ENCODE measurements at places on chromosomes 1 and 21. TPM values are rescaled to one million over a fixed set of nuclear protein-coding genes. Genes with fewer than 3 reads are reported as not detected.

DNA sequence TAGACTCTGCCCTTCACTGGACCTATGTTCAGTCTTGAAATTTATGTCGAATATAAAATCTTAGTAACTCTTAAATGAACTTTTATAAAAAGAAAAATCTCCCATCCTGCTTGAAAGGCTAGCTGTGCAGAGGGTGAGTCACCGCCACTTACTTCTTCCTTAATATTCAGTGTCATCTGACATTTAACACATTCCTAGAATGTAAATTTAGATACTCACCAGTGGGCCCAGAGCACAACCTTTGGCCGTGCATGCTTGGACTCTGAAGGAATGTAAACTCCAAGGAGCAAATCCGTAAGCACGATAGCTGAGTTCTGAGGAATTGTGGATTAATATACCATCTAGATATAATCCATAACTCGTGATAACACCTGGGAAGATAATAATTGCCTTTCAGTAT lies 403.3 kb downstream of the KCTD3 start:
- H3K27me3 ChIP-seq: no peaks in the 10 kb centered on the region
- no peak overlapping the region for H3K4me3 ChIP-seq
- H3K36me3 ChIP-seq: no peaks in the 10 kb centered on the region
- no peak for DNase-seq
- peaks cover 17% of the 10 kb centered on the region for H3K4me1 ChIP-seq

- H3K4me1 ChIP-seq: no peaks in the 10 kb centered on the region
- no peak overlapping the region for H3K27ac ChIP-seq
- no peaks in the 10 kb centered on the region for H3K36me3 ChIP-seq
- H3K27me3 ChIP-seq: no peaks in the 10 kb centered on the region
These were observed 92.3 kb upstream of the NBPF6 start for GRCh38 chr1:108357802-108358201.

GRCh38 chr1:61158591-61158990 lies 76.2 kb downstream of the NFIA start:
- no peaks in the 10 kb centered on the region for H3K36me3 ChIP-seq
- H3K4me1 ChIP-seq: peaks cover 49% of the 10 kb centered on the region
- H3K27ac ChIP-seq: no peak overlapping the region

- no peaks in the 10 kb centered on the region for H3K27me3 ChIP-seq
- peaks cover under 1% of the 10 kb centered on the region for H3K36me3 ChIP-seq
- H3K4me3 ChIP-seq: no peak overlapping the region
- peaks cover 100% of the 10 kb centered on the region for H3K4me1 ChIP-seq
- H3K27ac ChIP-seq: peak overlapping the region; percentile 35
- DNase-seq: no peak
These were observed 57.6 kb downstream of the SPSB1 start for GRCh38 chr1:9350013-9350908.

GRCh38 chr1:112651205-112651604 lies 23.3 kb upstream of the MOV10 start:
- DNase-seq: no peak
- H3K4me3 ChIP-seq: no peak overlapping the region
- no peaks in the 10 kb centered on the region for H3K4me1 ChIP-seq
- H3K36me3 ChIP-seq: no peaks in the 10 kb centered on the region
- no peaks in the 10 kb centered on the region for H3K27me3 ChIP-seq

GRCh38 chr1:77120950-77121349 lies 98.3 kb downstream of the PIGK start:
- no peaks in the 10 kb centered on the region for H3K36me3 ChIP-seq
- H3K4me3 ChIP-seq: no peak overlapping the region
- H3K27ac ChIP-seq: no peak overlapping the region
- H3K4me1 ChIP-seq: no peaks in the 10 kb centered on the region
- DNase-seq: no peak

GRCh38 chr1:76083189-76083588 lies 8.6 kb downstream of the ST6GALNAC3 start:
- peaks cover 22% of the 10 kb centered on the region for H3K4me1 ChIP-seq
- no peak overlapping the region for H3K27ac ChIP-seq
- no peak overlapping the region for H3K4me3 ChIP-seq
- H3K27me3 ChIP-seq: no peaks in the 10 kb centered on the region

GRCh38 chr21:32645261-32646182 lies 33.3 kb upstream of the CFAP298 start:
- peaks cover 81% of the 10 kb centered on the region for H3K36me3 ChIP-seq
- no peak overlapping the region for H3K27ac ChIP-seq
- no peak overlapping the region for H3K4me3 ChIP-seq
- H3K4me1 ChIP-seq: no peaks in the 10 kb centered on the region
- H3K27me3 ChIP-seq: no peaks in the 10 kb centered on the region
- no peak for DNase-seq

DNA sequence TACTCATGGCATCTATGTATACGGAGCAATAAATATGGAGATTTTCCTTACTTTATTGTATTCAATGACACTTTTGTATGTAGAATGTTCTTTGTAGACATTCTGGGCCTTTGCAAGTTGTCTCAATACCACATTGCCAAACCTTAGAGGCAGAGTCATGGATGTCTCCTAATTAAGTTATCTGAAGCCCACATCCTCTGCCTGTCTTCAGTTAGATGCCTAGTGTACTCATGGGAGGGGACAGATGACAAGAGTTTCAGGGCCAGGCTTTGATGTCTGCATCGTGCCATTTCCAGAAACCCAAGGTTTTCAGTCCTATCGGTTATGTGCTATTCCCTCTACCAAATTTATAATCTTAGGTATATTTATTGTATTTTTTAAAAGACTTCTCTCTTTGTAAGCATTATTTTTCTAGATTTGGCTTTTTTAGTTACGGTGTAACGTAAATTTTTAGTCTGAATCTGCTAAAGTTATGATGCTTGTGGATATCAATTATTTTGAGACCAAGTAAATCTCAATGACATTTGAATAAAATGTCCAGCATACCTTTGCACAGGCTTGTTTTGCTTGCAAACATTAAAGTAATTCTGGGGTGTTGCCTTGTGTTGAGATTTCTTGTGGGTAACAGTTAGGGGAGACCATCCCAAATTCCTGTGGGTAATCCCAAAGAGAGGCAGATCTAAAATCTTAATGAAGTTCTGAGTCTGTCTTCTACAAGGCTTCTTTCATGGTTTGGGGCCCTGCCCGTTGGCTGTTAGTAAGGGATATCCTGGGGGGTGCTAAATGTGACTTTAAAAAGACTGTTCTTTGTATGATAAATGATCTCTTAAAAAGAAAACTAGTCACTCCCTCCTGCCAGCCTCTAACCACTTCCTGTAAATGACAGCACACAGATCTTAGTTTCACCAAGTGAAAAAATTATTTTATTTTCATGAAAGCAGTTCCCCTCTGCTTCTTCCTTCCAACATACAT lies 8.0 kb upstream of the MACF1 start:
- H3K4me1 ChIP-seq: peaks cover 35% of the 10 kb centered on the region
- no peak for DNase-seq
- no peaks in the 10 kb centered on the region for H3K36me3 ChIP-seq
- peak overlapping the region; percentile 93 for H3K27ac ChIP-seq
- H3K27me3 ChIP-seq: no peaks in the 10 kb centered on the region

GRCh38 chr21:16437586-16437985 lies 707.8 kb downstream of the USP25 start:
- no peak for DNase-seq
- H3K4me1 ChIP-seq: no peaks in the 10 kb centered on the region
- H3K4me3 ChIP-seq: no peak overlapping the region
- H3K36me3 ChIP-seq: no peaks in the 10 kb centered on the region
- no peak overlapping the region for H3K27ac ChIP-seq
- no peaks in the 10 kb centered on the region for H3K27me3 ChIP-seq

DNA sequence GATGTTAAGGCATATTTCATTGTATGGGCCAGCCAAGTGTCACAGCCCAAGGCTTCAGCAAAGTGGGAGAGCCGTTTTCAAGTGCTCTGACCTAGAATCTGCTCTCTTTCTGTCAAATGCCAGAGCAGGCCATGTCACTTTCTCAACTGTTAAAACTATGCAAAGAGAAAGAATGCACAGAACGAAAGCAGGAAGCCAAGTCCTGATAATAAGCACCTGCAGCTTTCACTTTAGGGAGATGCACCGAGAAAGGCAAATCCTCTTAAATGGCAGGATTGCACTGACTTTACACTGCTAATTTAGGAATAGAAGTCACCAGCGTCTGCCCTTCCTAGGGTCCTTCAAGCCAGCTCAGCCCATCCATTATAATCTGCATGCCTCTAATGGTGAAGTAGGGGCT lies 49.2 kb upstream of the NTPCR start:
- DNase-seq: no peak
- no peak overlapping the region for H3K27ac ChIP-seq
- H3K4me3 ChIP-seq: no peak overlapping the region
- H3K36me3 ChIP-seq: no peaks in the 10 kb centered on the region

- no peaks in the 10 kb centered on the region for H3K36me3 ChIP-seq
- no peak overlapping the region for H3K4me3 ChIP-seq
- H3K4me1 ChIP-seq: no peaks in the 10 kb centered on the region
- H3K27ac ChIP-seq: no peak overlapping the region
- DNase-seq: no peak
These were observed 451.5 kb upstream of the ADAMTS5 start for GRCh38 chr21:27418346-27418745.

- H3K27me3 ChIP-seq: no peaks in the 10 kb centered on the region
- no peaks in the 10 kb centered on the region for H3K36me3 ChIP-seq
- H3K4me3 ChIP-seq: no peak overlapping the region
- no peak for DNase-seq
- no peak overlapping the region for H3K27ac ChIP-seq
These were observed 141.3 kb upstream of the ADAMTS5 start for GRCh38 chr21:27108228-27108627.

- H3K36me3 ChIP-seq: no peaks in the 10 kb centered on the region
- H3K4me1 ChIP-seq: peaks cover 14% of the 10 kb centered on the region
- H3K27me3 ChIP-seq: no peaks in the 10 kb centered on the region
- no peak overlapping the region for H3K4me3 ChIP-seq
- DNase-seq: no peak
These were observed 74.6 kb upstream of the TENT5C start for GRCh38 chr1:117531222-117531621.

DNA sequence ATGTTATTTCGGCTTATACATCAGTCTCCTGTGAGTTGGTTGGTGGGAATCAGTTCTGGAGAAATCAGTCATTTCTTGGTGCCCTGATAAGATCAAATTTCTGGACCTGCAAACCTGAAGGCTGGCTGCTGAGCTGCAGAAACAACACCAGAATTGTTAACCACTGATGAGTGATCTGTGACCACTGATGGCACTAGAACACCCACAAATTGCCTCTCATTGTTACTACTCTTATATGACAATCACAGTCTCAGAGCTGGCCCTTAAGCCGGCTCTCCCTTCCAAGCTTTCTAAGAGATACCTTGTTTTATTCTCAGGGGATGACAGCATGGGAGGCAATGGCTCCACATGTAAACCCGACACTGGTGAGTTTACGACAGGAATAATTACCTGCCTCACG lies 1.9 kb downstream of the C1orf162 start:
- peak; percentile 39 for DNase-seq
- H3K27me3 ChIP-seq: no peaks in the 10 kb centered on the region
- H3K4me3 ChIP-seq: peak overlapping the region; percentile 32

GRCh38 chr1:79082233-79082632 lies 75.7 kb upstream of the ADGRL4 start:
- H3K27ac ChIP-seq: no peak overlapping the region
- no peak for DNase-seq
- no peaks in the 10 kb centered on the region for H3K27me3 ChIP-seq
- no peaks in the 10 kb centered on the region for H3K4me1 ChIP-seq

DNA sequence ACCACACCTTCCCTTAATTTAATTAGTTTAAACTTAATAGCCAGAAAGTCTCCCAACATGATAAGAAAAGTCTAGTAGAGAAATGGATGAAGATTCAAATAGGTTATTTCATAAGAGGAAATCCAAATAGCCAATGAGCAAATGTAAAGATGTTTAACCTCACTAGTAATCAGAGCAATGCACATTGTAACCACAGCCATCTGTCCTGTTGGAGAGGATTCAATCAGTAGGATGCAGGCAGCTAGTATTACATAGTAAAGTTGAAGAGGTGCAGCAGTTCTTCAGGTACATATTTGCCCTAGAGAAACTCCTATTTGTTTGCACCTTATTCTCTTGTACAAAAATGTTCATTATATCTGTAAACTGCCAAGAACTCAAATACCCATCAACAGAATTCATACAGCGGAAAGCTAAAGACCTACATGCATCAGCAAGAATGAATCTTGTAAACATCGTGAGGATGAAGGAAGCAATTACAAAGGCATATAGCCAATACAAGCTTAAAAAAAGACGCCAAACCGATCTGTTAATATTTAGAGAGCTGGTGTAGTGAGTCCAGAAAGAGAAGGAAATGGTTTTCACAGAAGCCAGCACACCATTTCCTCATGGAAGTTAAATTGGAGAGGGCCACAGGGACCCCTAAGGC lies 27.9 kb downstream of the DIP2A start:
- DNase-seq: no peak
- no peaks in the 10 kb centered on the region for H3K4me1 ChIP-seq
- H3K36me3 ChIP-seq: peaks cover 13% of the 10 kb centered on the region
- H3K4me3 ChIP-seq: no peak overlapping the region
- no peaks in the 10 kb centered on the region for H3K27me3 ChIP-seq
- H3K27ac ChIP-seq: no peak overlapping the region

DNA sequence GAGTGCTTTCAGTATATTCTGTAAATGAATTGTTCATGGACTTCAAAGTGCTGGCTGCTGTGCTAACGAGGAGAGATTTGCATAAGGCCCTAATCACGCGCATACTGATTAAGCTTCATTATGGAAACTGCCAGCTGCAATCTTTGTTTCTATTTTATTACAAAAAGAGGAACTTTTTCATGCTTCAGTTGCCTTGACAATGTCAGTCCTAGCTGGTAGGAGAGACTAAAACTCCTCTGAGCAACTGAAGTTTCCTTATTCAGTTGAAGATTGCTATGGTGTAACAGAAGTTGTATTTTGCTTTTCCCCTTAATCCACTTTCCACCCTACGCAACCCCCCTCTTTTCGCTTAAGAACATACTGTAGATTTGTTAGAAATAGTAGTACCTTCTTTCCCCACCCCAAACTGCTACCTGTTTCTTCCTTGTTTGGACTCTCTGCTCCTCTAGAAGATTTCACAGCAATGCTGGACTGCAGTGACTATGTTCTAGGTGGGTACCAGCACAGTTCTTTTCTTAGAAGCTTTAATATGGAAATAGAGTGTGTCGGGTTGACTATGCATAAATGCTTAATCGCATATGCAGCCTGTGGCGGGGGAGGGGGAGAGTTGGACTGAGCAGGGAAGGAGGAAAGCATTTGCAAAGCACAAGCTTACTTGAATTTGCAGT lies 108.3 kb downstream of the POU2F1 start:
- no peak overlapping the region for H3K4me3 ChIP-seq
- H3K27ac ChIP-seq: no peak overlapping the region
- H3K27me3 ChIP-seq: no peaks in the 10 kb centered on the region
- DNase-seq: no peak
- H3K36me3 ChIP-seq: no peaks in the 10 kb centered on the region
- peaks cover 12% of the 10 kb centered on the region for H3K4me1 ChIP-seq

GRCh38 chr1:224338150-224338838 lies 8.3 kb upstream of the NVL start:
- H3K27ac ChIP-seq: no peak overlapping the region
- H3K4me3 ChIP-seq: no peak overlapping the region
- no peaks in the 10 kb centered on the region for H3K36me3 ChIP-seq
- H3K4me1 ChIP-seq: peaks cover 5% of the 10 kb centered on the region
- DNase-seq: no peak
- no peaks in the 10 kb centered on the region for H3K27me3 ChIP-seq

- no peak overlapping the region for H3K4me3 ChIP-seq
- peak; percentile 96 for DNase-seq
- no peaks in the 10 kb centered on the region for H3K4me1 ChIP-seq
- no peak overlapping the region for H3K27ac ChIP-seq
- H3K27me3 ChIP-seq: no peaks in the 10 kb centered on the region
These were observed 37.3 kb upstream of the TMEM222 start for GRCh38 chr1:27284425-27285273.

Gene CHI3L2
- 5.4 TPM for total RNA-seq

Gene DCST2
- 0.19 TPM for total RNA-seq

Gene SELENBP1
- total RNA-seq: 113 TPM

Gene DNALI1
- 11.8 TPM for total RNA-seq

Gene CRYAA
- total RNA-seq: not detected

Gene NEK2
- not detected for total RNA-seq
